ENCODE measurements at places on chromosomes 5 and 9. TPM values are rescaled to one million over a fixed set of nuclear protein-coding genes. Genes with fewer than 3 reads are reported as not detected.

GRCh38 chr5:41843456-41844370, 26.5 kb downstream of the OXCT1 start:
- peaks cover 2% of the 10 kb centered on the region for H3K36me3 ChIP-seq
- H3K27me3 ChIP-seq, result no peaks in the 10 kb centered on the region
- no peak overlapping the region for H3K27ac ChIP-seq
- no peak overlapping the region for H3K4me3 ChIP-seq
- DNase-seq, result peak; percentile 75
- no peaks in the 10 kb centered on the region for H3K4me1 ChIP-seq

- H3K27me3 ChIP-seq, result no peaks in the 10 kb centered on the region
- no peak overlapping the region for H3K4me3 ChIP-seq
- peaks cover 27% of the 10 kb centered on the region for H3K4me1 ChIP-seq
- DNase-seq, result no peak
- peak overlapping the region; percentile 40 for H3K27ac ChIP-seq
These were observed 92.8 kb upstream of the PITX1 start for GRCh38 chr5:135126688-135127438.

DNA sequence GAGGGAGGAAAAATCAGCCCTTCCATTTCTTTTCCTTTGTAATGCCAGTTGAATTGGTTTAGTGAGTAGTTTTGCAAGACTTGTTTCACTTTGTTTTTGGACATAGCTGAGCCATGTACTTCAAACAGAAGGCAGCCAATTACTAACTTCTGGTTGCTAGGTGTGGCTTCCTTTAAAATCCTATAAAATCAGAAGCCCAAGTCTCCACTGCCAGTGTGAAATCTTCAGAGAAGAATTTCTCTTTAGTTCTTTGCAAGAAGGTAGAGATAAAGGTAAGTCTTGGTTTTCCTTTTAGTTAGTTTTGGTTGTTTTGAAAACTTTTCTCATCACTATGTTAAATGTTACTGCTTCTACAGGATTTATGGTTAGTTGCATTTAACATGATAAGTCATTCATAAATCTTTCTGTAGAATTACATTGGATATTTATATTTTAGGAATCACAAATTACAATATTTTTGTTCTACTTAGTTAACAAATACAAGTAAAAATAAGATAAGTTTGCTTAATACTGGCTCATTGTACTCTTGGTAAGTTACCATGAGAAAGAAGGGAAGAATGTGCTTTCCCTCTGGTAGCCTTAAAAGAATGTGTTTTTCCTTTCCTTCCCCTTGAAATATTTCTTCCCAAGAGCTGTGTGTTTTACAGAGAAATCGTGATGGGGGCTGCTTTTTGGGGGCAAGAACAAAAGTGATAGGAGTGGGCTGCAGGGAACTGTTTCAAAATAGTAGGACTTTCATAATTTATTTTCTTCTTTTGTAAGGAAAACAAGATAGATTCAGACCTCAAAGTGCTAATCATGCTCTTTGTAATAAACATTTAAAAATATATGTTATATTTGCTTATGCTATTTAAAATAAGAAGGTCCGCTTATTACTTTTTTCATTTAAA, at the start of gene ANXA1:
ANXA1 (plus strand) TSS at position 213 of the 890 bp plus-strand sequence. CDS start 6,671 bp downstream, outside the sequence.
- H3K4me3 ChIP-seq, result peak within 1 kb of the TSS; percentile 96
- DNase-seq, result peak; percentile 83
- H3K27ac ChIP-seq, result peak within 1 kb of the TSS; percentile 90
- peaks cover 5% of the 10 kb centered on the region for H3K4me1 ChIP-seq

DNA sequence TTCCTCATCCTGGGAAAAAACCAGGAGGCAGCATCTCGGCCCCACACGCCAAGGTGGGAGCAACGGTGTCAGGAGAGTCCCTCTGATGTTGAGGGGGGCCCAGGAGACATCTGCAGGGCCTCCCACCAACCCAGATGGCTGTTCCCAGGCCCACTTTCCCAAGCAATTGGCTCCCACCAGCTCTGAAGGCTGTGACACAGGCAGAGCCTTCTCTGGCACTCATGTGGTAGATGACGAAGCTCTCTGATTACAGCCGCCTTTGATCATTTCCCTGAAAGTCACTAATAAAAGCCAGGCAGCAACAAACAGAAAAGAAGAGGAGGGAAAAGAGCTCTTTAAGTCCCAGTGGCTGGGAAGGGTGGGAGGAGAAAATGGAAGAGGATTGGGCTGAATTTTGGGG, 226.5 kb downstream of the CDK5RAP2 start:
- no peak overlapping the region for H3K4me3 ChIP-seq
- H3K27me3 ChIP-seq, result no peaks in the 10 kb centered on the region
- DNase-seq, result peak; percentile 69
- no peak overlapping the region for H3K27ac ChIP-seq
- H3K4me1 ChIP-seq, result peaks cover 6% of the 10 kb centered on the region
- H3K36me3 ChIP-seq, result no peaks in the 10 kb centered on the region

GRCh38 chr9:69122549-69123141, 51.4 kb upstream of the TJP2 start:
- peak overlapping the region; percentile 78 for H3K4me3 ChIP-seq
- H3K4me1 ChIP-seq, result 0 out of 2 replicates have a peak, but pooled peaks cover 3% of the 10 kb centered on the region
- H3K27ac ChIP-seq, result peak overlapping the region; percentile 40
- DNase-seq, result peak; percentile 84
- no peaks in the 10 kb centered on the region for H3K27me3 ChIP-seq
- H3K36me3 ChIP-seq, result no peaks in the 10 kb centered on the region

GRCh38 chr9:105070176-105070575, 142.2 kb upstream of the ABCA1 start:
- H3K27ac ChIP-seq, result peak overlapping the region; percentile 65
- no peaks in the 10 kb centered on the region for H3K27me3 ChIP-seq
- no peaks in the 10 kb centered on the region for H3K36me3 ChIP-seq
- no peak for DNase-seq
- H3K4me3 ChIP-seq, result no peak overlapping the region

- no peak overlapping the region for H3K27ac ChIP-seq
- no peaks in the 10 kb centered on the region for H3K27me3 ChIP-seq
- H3K36me3 ChIP-seq, result no peaks in the 10 kb centered on the region
These were observed 33.6 kb downstream of the COL15A1 start for GRCh38 chr9:98977246-98977714.

DNA sequence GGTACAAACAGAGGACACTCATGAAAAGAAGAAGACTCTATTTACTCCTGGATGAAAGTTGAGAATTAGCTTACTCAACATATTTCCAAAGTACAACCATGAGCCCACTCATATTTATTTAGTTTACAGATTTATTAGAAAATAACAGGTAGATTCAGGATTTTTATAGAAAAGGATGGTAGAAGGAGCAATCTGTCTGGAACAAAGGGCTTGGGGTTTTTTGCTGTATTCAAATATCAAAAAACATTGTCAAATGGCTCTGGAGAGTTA, 7.0 kb upstream of the ERAP2 start:
- H3K4me3 ChIP-seq, result no peak overlapping the region
- no peaks in the 10 kb centered on the region for H3K27me3 ChIP-seq
- no peak overlapping the region for H3K27ac ChIP-seq
- H3K4me1 ChIP-seq, result no peaks in the 10 kb centered on the region
- DNase-seq, result no peak
- H3K36me3 ChIP-seq, result no peaks in the 10 kb centered on the region

- peaks cover 14% of the 10 kb centered on the region for H3K36me3 ChIP-seq
- no peaks in the 10 kb centered on the region for H3K27me3 ChIP-seq
- H3K27ac ChIP-seq, result no peak overlapping the region
- peak; percentile 28 for DNase-seq
- H3K4me3 ChIP-seq, result no peak overlapping the region
- peaks cover 9% of the 10 kb centered on the region for H3K4me1 ChIP-seq
These were observed 32.7 kb downstream of the SMC5 start for GRCh38 chr9:70291446-70291845.

DNA sequence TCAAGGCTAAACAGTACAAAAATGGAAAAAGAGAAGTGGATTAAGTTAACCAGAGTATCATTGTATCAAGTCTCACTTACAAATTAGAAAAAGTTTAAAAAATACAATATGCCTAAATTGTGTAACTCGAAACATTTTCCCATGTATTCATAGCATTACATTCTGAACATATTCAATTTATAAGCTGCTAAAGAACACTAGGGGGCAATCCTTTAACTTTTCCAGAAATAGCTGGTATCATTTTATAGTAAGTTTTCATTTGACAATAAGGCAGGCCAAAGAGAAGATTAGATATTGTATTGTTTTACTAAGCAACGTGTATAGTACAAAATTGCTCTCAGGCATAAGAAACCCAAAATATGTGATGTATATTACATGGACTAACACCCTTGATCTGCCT, 234.6 kb downstream of the ADGRV1 start:
- DNase-seq, result no peak
- H3K4me1 ChIP-seq, result no peaks in the 10 kb centered on the region
- no peaks in the 10 kb centered on the region for H3K27me3 ChIP-seq
- no peaks in the 10 kb centered on the region for H3K36me3 ChIP-seq
- no peak overlapping the region for H3K27ac ChIP-seq

DNA sequence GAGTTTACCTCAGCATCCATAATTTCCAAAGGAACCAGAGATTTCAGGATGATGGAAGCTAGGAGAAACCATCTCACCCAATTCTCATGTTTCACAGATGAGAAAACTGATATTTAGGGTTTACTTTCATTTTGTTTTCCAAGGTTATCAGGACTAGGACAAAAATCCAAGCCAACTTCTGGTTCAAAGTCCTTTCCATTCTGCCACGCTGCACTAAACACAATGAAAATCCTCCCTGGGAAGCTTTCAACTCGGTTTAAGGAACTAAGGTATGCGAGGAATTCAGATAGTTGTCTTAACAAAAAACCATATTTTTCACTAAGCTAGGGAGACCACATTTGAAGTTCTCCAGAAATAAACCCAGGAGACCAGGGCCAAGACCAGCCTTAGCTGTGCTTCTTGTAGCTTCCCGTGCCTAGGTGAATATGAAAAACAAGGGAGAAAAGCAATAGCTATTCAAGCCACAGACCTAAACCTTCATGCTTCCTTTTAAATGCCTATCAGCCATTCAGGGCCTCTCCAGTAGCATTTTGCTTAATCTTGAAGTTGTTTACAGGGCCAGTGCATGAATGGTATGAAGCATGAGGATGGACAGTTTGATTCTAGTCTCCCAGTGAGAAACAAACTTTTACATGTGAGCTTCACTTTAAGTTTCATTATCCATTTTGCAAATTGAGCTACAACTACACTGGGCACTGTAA, 167.9 kb downstream of the DENND1A start:
- no peak overlapping the region for H3K4me3 ChIP-seq
- no peak overlapping the region for H3K27ac ChIP-seq
- 0 out of 2 replicates have a peak, but pooled peaks cover 1% of the 10 kb centered on the region for H3K36me3 ChIP-seq
- peaks cover 10% of the 10 kb centered on the region for H3K4me1 ChIP-seq

- no peak for DNase-seq
- H3K36me3 ChIP-seq, result no peaks in the 10 kb centered on the region
- H3K27ac ChIP-seq, result no peak overlapping the region
- H3K4me1 ChIP-seq, result no peaks in the 10 kb centered on the region
- H3K27me3 ChIP-seq, result no peaks in the 10 kb centered on the region
These were observed 177.5 kb upstream of the PPP2R2B start for GRCh38 chr5:147055850-147056566.

- H3K27me3 ChIP-seq, result peaks cover 32% of the 10 kb centered on the region
- H3K4me3 ChIP-seq, result peak overlapping the region; percentile 13
- peak; percentile 25 for DNase-seq
- no peak overlapping the region for H3K27ac ChIP-seq
These were observed 1.4 kb upstream of the COL27A1 start for GRCh38 chr9:114153761-114154599.

DNA sequence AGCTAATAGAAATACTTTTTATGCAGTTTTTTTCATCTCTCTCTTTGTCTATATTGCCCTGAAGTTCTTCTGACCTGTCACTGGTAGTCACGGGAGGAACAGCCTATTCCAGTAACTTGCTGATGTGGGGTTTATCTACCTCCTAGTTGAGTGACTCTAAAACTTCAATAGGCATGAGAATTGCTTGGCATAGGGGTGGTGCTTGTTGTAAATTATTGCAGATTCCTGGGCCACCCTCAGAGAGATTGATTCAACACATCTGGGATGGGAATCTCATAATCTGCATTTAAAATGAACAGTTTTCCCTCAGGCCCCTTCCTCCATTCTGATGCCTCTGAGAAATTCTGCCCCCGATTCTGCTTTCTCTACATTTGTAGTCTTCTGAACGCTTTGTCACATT, 184.4 kb downstream of the ARHGEF28 start:
- 0 out of 2 replicates have a peak, but pooled peaks cover 1% of the 10 kb centered on the region for H3K36me3 ChIP-seq
- no peak for DNase-seq
- H3K4me3 ChIP-seq, result no peak overlapping the region
- no peaks in the 10 kb centered on the region for H3K27me3 ChIP-seq
- H3K27ac ChIP-seq, result no peak overlapping the region

- H3K4me1 ChIP-seq, result peaks cover 19% of the 10 kb centered on the region
- H3K36me3 ChIP-seq, result no peaks in the 10 kb centered on the region
- peak overlapping the region; percentile 64 for H3K27ac ChIP-seq
- no peaks in the 10 kb centered on the region for H3K27me3 ChIP-seq
- DNase-seq, result peak; percentile 23
These were observed 50.4 kb downstream of the PIK3R1 start for GRCh38 chr5:68265822-68266395.

DNA sequence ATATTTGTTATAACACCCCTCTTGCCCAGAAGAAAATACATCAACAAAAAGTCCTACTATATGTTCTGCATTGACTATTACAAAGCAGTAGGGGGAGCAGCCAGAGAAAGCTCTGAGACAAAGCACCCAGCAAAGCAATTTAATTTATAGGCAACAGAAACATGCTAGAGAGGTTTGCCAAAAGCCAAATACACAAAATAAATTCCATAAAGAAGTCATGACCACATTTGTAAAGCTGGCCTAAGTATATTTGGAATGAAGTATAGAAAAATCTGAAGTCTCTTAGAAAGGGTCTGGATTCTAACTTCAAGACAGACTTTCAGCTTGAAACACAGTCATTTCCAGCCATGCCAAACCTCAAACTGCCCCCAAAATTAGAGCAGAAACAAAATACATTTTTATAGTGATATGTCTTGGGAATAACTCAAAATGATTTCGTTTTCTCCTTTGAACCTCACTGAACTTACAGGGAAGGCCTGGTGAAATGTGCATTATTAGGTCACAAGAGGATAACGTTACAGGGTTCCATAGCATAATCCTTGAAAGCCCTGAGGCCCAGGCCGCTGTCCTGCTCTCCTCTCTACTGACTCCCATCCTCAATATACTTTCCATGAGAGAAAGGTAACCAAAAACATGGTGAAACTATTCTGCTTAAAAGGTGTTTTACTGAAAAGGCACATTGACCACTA, 451.8 kb downstream of the RAB3C start:
- peak overlapping the region; percentile 72 for H3K27ac ChIP-seq
- H3K4me3 ChIP-seq, result peak overlapping the region; percentile 13
- H3K36me3 ChIP-seq, result peaks cover 6% of the 10 kb centered on the region
- peak; percentile 77 for DNase-seq
- peaks cover 2% of the 10 kb centered on the region for H3K4me1 ChIP-seq

- no peak for DNase-seq
- H3K36me3 ChIP-seq, result peaks cover 17% of the 10 kb centered on the region
- no peak overlapping the region for H3K27ac ChIP-seq
- no peak overlapping the region for H3K4me3 ChIP-seq
- peaks cover 35% of the 10 kb centered on the region for H3K4me1 ChIP-seq
These were observed 82.1 kb downstream of the RXRA start for GRCh38 chr9:134408389-134408788.

GRCh38 chr5:178464431-178465048, 125.7 kb downstream of the COL23A1 start:
- H3K27ac ChIP-seq, result no peak overlapping the region
- no peak for DNase-seq
- H3K4me3 ChIP-seq, result no peak overlapping the region
- H3K4me1 ChIP-seq, result peaks cover 3% of the 10 kb centered on the region

Gene SLC34A3
- not detected for total RNA-seq

Gene SPINK7
- not detected for total RNA-seq

Gene SARDH
- 5.0 TPM for total RNA-seq

Gene CD180
- not detected for total RNA-seq

Gene HAVCR1
- total RNA-seq, result not detected

Gene FBP1
- not detected for total RNA-seq

Gene PCDHB5
- 0.28 TPM for total RNA-seq

Gene CETN3
- 2.5 TPM for total RNA-seq

Data from IMR-90 (cell line).